ENCODE measurements at places on chromosomes 5 and 9.

GRCh38 chr9:95771556-95772246 is 103.8 kb upstream of the ERCC6L2 start:
- no peak for DNase-seq

GRCh38 chr5:63145167-63145566 is 566.5 kb downstream of the LRRC70 start:
- DNase-seq: no peak

GRCh38 chr5:84861306-84861705 is 476.6 kb upstream of the EDIL3 start:
- no peak for DNase-seq

DNA sequence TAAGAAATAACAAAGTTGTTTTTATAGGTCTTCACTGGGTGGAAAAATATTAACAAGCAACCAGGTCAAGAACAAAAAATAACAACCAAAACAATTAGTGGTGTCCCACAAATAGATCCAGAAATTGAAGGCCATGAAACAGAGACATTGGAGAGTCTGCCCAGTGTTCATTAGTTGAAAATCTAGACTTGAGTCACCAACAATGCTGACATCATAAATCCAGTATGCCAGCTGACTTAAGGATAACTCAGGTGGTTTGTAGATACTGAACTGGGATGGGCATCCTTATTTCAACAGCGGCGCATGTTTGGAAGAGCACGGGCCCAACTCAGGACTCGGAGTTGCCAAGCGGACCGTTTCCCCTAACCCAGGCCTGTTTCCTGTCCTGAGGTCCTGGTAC is 80.7 kb upstream of the TNFAIP8 start:
- DNase-seq: no peak

DNA sequence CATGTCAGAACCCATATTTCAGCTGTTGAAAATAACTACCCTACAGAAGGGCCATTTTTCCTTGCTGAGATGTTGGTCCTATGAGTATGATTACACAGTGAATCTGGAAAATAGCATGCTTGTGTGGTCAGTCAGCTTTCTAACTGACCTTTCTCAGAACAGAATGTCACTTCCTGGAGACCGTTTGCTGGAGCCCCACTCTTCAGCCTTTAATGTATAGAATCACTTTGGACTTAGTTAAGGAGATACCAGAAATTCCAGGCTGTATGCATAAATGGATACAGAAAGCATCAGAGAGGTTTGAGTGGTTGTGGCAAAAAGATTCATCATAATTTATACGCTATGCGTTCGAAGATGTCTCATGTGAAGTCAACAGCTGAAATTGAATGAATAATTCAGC is 488.1 kb downstream of the EBF1 start:
- no peak for DNase-seq

- no peak for DNase-seq
Observed at GRCh38 chr5:68502531-68502930, 287.0 kb downstream of the PIK3R1 start.

DNA sequence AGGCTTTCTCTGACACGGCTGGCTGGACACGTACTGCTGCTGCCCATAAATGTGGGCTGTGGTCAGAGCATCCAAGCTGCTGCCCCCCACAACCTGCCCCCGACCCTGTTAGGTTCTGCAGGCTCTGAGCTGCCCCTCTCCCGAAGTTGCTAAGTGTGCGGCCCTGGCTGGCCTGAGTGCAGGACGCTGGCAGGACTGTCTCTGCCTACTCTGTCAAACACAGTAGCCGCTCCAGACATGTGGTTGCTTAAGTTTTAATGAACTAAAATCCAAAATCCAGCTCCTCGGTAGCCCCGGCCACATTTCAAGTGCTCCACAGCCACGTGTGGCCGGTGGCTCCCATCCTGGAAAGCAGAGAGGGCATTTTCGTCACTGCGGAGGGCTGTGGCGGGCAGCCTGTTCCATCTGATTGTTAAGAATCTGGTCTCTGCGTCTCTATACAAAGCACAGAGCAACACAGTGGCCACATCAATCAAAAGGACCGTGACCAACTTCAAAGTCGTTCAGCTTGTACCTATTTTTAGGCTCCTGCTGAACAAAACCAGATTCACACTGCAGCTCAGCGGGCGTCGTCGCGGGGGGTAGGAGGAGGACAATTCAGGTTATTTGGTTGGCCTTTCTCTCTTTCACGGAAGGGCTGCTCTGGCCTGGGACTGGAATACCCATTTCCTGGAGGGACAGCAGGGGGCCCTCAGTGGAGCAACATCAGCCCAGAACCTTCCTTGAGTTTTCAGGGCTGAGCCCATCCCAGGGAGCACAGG is 68.9 kb downstream of the PTCH1 start:
- DNase-seq: no peak

DNA sequence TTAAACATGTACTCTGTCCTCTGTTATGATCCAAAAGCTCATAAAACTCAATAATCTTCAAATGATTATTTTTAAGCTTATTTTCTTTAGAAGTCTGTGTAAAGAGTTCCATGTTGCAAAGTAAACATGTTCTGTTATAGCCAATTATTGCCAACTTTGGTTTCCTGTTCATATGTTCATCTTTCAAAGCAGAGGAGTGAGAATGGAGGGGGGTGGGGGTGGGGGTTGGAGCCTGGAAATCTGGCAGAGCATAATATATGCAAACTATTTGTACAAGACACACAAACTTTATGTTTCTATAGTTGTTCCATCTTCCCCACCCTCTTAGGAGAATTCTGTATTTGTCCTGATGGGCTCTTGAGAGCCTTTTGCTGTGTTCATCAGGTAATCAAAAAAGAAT is 135.0 kb downstream of the STARD4 start:
- no peak for DNase-seq

DNA sequence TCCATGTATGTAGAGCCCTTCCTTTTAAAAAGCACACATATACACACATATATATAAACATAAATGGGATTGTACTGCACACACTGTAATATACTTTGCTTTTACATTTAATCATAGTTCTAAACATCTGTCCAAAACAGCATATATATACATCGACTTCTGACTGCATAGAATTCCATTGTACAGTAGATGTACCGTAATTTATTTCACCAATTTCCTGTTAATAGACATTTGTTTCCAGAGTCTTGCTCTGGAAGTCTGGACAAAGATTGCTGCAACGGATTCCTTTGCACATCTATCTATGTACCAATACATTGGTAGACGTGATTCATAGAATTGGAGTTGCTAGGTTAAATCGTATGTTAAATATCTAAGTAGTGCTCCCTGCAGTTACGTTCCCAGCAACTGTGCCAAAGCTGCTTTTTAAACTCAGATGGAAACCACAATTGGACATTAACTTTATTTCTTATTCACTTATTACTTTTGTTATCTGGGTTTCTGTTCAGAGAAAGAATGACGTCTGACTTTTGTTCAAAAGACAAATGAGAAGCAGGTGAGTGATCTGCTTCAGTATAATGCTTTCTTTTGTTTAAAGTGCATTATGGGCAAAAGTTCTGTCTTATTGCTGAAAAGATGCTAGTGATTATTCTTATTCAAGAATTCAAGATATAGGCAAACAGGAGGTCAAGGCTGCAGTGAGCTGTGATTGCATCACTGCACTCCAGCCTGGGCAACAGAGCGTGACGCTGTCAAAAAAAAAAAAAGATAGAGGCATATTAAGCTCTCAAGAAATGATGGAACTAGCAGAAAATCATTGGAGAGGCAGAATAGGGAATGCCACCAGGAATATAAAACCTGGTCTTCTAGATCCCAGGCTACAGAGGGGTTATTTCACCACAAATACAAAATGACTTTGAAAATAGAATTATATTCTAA is 138.2 kb downstream of the FGF1 start:
- DNase-seq: no peak

GRCh38 chr5:34691326-34691725 is 35.2 kb downstream of the RAI14 start:
- DNase-seq: no peak

GRCh38 chr5:37055383-37055990 is 178.9 kb downstream of the NIPBL start:
- DNase-seq: no peak

DNA sequence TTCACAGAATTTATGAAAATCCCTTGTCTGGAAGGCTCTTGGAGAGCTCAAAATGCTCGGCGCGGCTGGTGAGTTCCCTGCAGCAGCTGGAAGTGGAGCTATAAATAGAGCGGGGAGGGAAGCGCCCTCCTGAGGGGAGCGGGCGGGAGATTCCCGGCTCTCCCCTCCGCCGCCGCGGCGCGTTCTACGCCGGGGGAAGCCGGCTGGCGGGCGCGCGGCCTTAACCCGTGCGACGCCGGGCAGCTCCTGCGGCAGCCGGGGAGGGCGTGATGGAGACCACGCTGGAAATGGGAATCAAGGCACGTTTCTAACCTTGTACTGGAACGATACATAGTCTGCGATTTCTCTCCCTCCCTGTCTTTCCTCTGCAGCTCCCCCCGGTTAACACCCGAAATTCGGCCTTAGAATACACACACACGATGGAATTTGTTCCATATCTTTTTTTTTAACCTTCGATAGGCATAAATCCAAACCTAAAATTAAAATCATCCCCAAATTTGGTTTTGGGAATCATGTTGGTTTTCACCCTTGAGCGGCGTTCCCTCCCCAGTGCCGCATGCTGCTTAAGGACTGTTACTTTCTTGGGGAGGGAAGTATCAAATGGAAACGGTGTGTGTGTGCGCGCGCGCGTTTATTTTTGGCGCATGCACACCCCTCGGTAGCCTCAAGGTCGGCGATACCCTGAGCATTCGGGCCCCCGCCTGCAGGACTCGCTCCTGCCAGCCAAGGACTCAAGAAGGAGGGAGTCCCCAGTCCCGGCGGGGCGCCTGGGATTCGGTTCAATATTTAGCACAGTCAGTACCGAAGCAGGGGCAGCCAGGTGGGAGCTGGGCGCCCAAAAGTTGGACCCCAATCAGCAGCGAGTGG is 306.3 kb upstream of the KCNN2 start:
- DNase-seq: no peak

- DNase-seq: no peak
Observed at GRCh38 chr5:31605920-31606319, 33.0 kb upstream of the PDZD2 start.

DNA sequence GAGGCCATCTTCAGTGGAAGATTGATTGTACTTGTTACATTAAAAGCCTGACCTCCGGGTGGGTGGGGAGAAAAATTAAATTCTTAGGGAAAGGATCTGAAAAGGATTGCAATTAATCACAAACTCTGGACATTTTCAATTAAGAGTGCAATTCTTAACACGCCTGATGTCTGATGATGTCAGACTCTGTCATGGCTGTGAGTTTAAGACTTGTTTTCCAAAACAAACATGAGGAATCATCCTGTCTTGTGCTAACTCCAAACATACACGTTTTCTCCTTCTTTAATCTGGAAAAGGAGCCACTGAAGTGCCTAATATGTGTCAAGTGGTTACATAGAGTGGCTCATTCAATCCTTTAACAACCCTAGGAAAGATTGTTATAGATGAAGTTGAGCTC is 60.4 kb upstream of the SMIM23 start:
- no peak for DNase-seq

DNA sequence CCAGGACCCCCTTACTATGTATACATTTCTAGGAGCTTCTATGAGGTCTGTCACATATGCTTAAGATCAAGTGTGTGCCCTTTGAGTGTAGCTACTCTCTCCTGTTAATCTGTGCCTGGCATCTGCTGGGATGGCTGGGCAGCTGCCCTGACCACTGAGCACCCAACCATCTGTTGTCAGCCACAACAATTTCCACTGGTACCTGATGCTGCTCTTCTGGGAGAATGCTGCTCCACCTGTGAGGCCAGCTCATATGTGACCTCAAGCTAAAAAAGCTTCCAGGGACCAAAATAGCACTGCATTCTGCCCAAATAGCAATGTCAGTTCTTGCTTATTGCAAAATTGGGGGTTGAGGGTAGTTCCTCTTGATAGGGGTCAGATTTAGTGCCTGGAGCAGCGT is 595.6 kb downstream of the RAB3C start:
- DNase-seq: no peak

GRCh38 chr5:88390096-88390441 is 121.4 kb upstream of the TMEM161B start:
- no peak for DNase-seq

DNA sequence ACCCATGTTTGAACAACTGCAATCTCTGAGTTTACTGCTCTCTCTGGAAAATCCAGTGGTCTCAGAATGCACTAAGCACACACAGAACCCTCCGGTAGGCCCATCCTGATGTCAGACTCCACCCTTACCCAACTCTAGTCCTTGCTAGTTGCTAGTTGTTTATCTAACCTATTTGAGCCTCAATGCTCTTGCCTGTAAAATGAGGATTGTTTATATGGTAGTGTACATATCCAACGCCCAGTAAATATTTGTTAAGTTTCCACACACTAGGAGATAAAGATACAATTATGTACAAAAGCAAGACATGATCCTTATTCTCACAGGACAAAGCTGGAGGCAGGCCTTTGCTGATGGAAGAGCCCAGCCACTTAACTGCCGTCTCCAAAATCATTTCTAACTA is 192.2 kb downstream of the SPOCK1 start:
- no peak for DNase-seq

- no peak for DNase-seq
Observed at GRCh38 chr9:71233646-71234045, 112.2 kb upstream of the TRPM3 start.

GRCh38 chr5:665541-665955 is 27.6 kb downstream of the TPPP start:
- no peak for DNase-seq

DNA sequence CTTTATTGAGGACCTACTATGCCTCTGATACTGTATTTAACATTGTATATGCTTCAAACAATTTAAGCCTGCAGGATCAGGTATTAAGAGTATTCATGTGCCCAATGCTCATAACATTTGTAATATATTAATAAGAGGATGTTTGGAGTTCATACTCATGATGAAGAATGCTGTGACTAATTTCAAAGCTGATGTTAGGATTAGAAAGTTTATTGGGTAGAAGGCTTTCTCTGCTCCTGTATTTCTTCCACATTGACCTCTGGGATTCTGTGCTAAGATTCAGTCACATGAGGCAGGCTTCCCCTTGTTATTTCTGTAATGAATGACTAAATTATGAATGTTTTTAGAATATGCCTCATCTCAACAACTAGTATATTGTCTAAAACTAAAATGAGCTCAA is 456.4 kb downstream of the NFIB start:
- no peak for DNase-seq

DNA sequence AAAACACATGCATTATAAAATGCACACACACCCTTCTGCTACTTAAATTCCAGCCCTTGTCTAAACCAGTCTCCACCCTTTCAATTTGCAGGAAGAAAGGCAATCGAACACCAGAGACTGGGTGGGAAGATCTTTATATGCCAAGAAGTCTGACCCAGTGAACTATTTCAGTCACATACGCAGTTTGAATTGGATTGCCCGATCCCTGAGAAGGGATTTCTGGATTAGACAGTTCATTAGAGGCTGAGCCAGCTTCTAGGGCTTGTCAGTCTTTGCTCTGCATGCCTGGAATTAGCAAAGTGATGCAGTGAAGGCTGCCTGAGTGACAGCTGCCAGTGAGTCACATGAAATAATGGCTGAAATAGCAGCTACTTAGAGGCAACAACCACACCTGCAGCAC is 159.9 kb downstream of the PPP2R2B start:
- no peak for DNase-seq

DNA sequence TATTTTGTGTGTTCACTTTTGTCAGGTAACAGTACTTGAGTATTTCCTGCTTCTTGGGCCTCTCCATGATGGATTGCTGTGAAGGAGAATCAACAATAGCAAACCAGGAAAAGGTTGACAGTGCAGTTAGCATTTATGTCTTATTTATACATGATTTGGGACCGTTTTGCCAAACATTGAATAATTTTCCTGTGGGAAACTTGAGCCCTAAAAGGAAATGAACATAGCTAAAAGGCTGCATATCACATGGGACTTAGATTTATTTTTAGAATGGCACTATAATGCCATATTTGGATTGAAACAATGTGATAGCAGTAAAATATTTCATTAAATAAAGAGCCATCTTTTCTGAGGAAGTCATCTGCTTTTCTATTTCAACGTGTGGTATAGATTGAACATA is 15.3 kb downstream of the GPR21 start:
- no peak for DNase-seq
